ENCODE measurements at places on chromosomes 2 and 18.

GRCh38 chr18:36724169-36724568, 104.6 kb downstream of the TPGS2 start:
- DNase-seq = no peak

- no peak for DNase-seq
These were observed 29.0 kb upstream of the SERPINB2 start for GRCh38 chr18:63858456-63858855.

DNA sequence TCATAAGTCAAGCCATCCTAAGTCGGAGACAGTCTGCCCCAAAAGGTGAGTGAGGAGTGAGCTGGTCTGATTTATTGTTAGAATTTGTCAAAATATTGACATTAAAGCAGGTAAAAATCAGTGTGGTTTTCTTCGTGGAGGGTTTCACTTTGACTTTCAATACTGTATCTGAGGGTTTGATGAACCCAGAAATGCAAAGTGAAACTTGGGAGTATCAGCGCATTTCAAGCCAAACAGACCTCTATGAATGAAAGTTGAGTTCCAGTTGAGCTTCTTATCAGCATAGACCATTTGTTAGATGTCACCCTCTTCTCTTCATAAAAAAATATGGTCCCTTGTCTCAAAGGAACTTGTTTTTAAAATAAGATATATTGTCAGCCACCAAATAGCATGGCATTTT, 21.7 kb upstream of the CXCR4 start:
- no peak for DNase-seq

- no peak for DNase-seq
These were observed 47.5 kb upstream of the CDH20 start for GRCh38 chr18:61285777-61286176.

- no peak for DNase-seq
These were observed 630.2 kb downstream of the ARHGAP15 start for GRCh38 chr2:143759455-143759854.

DNA sequence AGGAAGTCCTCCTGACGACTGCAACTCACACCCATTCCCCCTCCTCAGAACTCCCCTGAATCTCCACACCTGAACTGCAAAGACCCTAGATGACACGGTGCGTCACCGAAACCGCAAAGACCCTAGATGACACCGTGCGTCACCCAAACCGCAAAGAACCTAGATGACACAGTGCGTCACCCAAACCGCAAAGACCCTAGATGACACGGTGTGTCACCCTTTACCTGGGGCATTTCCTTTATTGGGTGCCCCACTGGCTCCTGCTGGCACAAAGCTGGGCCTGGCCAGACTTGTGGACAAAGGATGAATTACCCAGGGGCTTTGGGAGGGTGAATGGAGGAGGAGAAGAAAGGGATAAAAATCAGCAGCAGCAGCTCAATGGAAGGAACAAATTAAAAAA, 123.8 kb downstream of the CELF4 start:
- DNase-seq = no peak

DNA sequence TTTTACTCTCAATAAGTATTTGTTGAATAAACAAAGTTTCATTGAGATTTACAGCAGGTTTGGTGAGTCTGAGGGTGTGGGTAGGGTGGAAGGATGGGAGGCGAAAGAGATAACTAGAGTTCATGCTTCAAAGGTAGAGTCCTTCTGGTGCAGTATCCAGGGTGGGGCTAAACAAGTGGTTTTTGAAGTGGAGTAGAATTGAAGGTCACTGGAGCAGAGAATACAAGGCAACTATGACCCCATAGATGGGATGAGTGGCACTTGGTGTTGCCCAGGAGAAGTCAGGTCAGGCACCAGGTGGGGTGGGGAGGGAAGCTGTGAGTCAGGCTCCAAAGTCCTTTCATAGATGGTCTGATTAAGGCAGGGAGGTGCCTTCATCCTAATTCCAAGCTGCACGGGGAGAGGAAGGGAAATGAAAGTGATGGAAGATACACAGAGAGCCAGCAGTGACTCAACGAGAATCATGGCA, 6.6 kb upstream of the CAB39 start:
- DNase-seq = no peak

GRCh38 chr18:8124232-8125146, 484.7 kb upstream of the RAB12 start:
- no peak for DNase-seq

- no peak for DNase-seq
These were observed 30.4 kb upstream of the TNS1 start for GRCh38 chr2:218033208-218033589.

DNA sequence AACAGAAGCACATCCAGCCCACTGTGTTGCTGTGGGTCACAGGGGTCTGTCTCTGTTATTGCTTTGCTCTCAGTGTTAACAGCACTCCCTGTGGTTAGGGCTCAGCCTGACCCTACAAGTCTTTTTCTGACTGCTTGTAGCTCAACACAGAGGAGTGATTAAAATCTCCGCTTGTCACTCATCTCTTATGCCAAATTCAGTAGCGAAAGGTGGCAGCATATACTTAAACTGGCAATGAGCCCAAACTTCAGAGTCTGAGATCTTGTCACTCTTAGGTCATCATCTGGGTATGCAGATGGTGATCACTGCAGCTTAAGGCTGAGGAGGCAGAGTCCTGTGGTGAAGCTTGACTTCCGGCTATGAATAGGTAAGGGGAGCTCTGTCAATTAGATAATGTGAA, 63.3 kb upstream of the CSRNP3 start:
- no peak for DNase-seq

- DNase-seq = no peak
These were observed 175.5 kb downstream of the ZNF407 start for GRCh38 chr18:74773171-74773624.

DNA sequence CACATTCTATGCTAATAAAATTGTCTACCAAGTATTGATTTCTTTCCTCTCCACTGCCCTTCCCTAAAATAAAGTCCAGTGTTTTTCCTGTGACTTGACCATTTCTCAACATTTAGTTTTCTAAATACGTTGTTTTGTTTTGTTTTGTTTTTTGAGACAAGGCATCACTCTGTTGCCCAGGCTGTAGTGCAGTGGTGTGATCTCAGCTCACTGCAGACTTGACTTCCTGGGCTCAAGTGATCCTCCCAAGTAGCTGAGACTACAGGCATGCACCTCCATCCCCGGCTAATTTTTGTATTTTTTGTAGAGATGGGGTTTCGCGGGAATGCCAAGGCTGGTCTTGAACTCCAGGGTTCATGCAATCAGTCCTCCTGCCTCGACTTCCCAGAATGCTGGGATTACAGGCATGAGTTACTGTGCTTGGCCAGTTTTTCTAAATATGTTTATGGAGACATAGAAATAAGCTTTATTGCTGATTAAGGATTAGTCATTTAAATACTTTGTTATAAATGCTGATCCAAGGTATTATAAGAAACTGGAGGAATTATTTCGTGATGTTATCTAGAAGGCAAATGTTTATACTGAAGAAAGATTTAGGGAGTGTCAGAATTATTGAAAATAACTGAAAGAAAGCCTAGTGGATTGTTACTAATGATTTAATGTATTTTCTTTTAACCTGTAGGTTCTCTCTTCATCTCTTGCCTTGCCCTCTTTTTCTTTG, 5.7 kb upstream of the HTR2B start:
- no peak for DNase-seq

DNA sequence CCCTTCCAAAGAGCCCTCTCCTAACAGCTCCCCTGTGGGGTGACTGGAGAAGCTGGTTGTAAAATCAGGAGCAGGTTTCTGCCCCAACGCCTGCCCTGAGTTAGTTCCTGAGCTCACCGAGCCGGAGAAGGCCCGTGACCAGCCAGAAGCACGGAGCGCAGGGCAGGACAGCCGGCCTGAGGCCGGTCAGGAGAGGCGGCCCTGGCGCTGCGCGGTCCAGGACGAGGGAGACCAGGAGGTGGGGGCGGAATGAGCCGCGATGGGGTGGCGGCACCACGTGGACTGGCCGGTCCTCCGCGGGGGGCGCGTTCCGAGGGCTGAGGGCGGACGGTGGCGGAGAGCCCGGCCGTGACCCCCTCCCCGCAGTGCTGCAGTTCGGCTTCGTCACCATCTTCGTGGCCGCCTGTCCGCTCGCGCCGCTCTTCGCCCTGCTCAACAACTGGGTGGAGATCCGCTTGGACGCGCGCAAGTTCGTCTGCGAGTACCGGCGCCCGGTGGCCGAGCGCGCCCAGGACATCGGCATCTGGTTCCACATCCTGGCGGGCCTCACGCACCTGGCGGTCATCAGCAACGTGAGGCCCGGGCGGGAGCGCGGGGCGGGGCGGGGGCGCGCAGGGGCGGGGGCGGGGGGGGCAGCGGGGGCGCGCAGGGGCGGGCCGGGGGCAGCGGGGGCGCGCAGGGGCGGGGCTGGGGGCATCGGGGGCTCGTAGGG, 29.0 kb downstream of the ANO7 start:
- DNase-seq = peak; percentile 48

GRCh38 chr2:194907569-194907968, 749.5 kb upstream of the SLC39A10 start:
- no peak for DNase-seq

DNA sequence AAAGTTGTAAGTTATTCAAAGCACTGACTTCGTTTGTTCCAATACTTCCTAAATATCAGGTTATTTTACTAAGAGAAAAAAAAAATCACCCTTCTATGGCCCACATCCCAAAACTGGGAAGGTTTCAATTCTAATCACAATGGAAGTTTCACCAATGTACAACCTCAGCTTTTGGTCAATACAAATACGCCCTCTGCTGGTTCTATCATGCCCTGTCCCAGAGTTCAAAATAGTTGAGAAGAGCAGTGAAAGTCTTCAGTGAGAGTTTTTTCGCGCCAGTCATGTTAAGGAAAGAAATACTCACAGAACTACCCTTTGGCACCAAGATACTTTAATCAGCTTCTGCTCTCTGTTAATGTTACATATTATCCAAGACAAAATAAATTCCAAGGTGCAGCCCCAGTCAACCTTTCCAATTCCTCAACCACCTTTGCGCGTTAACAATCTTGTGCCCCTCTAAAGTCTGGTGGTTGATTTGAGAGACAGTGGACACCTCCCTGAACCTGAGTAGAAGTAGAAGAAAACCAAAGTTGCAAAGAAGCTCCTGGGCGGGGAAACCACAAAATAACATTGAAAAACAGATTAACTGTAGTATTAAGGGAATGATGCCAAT, 59.9 kb downstream of the SUMO1 start:
- DNase-seq = no peak

GRCh38 chr2:208064220-208064961, 39.1 kb upstream of the PLEKHM3 start:
- DNase-seq = no peak

- no peak for DNase-seq
These were observed 1.4 kb downstream of the TRIB2 start for GRCh38 chr2:12718015-12718671.

DNA sequence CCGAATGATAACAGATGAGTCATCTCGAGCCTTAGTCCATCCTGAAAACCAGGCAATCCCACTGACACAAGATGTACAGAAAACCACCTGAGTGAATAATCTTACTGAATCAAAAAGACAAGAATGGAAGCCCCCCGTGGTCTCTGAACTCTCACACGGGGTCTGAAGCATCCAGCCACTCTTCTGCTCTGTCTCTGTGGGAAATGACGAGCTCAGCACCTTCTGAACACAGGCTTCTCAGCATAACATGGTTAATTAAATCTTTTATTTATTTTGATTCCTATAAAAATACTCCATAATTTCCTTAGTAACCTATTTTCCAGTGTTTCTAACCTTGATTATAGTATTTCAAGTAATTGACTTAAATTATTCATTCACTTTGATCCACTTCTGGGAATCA, 203.7 kb downstream of the TMEM163 start:
- no peak for DNase-seq

- DNase-seq = no peak
These were observed 337.0 kb upstream of the RAB12 start for GRCh38 chr18:8272254-8272653.

DNA sequence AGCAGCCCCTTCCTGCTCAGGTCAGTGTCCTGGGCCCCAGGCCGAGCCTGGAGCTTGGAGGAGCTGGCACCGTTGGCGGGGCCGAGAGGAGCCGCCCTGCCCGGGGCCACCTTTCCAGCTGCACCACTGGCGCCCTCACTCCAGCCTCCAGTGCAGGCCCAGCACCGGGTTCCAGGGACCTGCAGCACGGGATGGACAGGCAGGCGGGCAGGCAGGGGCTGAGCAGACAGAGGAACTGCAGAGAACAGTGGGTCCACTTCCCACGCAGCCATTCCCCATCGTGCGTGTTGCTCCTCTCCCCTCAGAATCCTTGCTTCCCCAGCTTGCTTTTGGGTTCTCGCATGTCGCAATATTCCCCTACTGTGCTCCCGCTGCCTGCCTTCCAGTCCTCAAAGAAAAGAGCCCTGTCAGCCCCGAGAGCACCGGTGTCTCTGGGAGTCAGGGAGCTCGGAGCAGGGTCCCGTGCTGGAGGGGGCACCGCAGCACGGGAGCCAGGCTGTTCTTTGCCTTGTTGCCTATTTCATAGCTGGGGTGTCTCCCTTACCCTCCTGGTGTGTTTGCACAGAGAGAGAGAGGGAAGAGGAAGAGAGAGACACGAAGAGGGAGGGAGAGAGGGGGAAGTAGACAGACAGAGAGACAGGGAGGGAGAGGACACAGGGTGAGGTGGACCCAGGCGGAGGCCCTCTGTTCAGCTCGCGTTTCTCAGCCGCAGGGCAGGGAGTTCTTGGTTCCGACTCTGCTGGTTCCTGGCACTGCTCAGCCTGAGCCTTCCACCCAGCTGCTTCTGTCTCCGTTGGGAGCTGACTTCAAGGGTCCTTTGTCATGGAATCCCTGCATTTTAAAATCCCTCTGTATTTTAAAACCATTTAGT, 126.0 kb downstream of the MBP start:
- DNase-seq = no peak

GRCh38 chr18:70160073-70160678, 45.3 kb downstream of the RTTN start:
- no peak for DNase-seq

DNA sequence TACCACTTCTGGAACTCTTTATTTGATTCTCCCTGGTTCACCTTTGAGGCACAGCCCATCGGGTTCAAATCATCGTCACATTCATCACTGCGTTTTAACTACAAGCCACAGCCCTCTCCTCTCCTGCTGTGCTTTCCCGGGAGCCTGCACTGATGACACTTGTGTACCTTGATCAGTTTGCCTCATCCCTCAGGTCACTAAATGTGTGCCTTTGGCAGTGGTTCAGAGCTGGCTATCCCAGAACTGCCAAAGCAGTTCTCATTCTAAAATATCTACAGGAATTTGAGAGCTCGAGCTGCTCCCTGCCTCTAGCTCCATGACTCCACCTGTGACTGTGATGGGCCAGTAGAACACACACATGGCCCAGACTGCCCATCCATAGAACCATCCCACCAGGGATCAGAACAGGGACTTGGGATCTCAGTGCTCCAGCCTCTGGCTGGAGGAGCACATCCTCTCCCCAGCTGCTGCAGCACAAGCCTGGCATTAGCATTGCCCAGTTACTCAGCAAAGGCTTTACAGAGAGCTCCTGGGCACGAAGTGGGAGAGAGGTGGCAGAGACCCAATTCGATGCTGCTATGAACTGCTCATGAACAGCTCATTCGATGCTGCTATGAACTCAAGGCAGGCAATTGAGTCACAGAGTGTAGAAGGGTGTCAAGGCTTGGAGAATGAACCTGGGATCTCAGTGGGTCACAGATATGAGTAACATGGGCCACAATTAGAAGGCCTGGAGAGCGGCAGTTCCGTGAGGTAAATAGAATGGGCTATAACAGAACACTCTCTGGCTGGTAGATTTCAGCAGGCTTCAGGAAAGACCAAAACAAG, 41.9 kb downstream of the EVA1A start:
- no peak for DNase-seq
